ENCODE measurements at places on chromosomes 4 and X.
A peak's percentile ranks its signal among the peaks of the same experiment; 100 is the strongest.

DNA sequence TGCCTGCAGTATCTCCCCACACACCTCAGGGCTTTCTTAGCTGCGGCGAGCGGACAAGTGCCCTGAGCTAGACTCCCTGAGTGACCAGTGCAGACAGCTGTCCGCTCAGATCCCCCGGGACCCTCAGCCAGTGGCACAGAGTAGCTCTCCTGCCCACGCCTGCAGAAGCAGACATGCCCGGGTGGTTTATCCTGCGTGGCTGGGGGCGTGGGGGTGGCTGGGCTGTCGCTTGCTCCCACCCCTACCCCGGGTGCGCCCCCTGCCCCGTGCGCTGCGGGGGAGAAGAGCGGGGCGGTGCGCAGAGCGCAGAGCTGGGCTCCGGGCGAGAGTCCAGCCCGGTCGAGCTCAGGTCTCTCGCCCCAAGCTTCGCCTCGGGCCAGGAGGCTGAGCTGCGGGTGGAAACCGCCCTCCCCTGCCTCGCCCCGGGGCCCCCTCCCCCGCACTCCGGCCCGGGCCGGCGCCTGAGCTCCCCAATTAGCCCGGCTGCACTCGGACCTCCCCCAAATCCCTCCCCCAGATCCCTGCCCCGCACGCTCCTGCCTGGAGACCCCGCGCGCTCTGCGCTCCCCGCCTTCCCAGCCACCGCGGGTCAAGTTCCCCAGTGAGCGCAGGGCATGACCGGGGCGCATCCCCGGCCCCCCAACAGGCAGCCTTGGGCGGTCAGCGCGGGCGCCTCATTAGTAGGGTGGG, 11.7 kb upstream of the SHOX start:
- DNase-seq = no peak

DNA sequence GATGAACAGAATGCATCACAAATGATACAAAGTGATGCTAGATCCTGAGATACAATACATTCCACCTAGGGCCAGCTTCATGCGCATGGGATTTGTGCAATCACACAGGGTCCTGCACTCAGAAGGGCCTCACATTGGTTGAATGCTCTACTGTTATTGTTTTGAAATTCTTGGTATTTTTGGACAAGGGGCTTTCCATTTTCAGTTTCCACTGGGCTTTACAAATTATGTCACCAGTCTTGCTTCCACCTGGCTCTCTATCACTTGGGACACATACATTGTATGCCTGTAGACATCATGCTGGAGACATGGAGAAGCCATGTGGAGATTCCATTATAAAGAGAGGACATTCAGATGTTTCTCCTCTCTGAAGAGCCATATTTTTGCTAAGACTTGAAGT, 155.8 kb downstream of the NAA11 start:
- DNase-seq = no peak

DNA sequence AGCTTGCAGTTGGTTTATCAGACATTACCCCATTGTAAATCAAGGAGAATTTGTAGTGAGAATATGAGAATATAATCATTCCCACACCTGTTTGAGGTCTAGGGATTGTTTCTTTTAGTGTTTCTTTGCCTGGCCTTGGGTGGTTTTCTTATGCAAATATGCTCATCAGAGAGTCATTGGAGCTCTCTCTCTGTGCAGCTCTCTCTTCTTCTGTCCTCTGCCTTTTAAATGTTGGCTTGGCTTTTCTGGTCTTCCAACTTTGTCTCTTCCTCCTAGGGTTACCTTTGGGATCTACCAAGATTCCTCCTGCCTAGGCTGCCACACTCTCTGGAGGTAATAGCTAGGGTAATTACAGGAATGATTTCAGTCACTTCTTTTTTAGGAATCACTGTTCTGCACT, 102.3 kb upstream of the ARSJ start:
- DNase-seq = no peak

DNA sequence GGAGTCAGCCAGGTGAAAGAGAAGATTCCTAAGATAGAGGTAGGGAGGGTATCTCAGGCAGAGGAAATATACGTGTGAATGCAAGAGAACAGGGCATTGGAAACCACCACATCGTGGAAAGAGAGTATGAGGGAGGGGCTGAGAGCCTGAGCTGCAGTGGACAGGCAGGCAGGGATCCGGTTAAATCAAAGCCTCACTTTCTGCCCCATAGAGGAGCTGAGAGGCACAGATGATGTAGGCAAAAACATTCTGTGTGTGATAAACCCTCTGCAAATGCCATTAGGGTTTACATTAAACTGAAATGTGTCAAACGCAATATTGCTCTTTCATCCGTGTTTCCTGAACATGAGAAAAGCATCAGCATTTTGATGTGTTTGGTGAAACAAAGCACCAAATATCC, 298.1 kb upstream of the TAPT1 start:
- no peak for DNase-seq

DNA sequence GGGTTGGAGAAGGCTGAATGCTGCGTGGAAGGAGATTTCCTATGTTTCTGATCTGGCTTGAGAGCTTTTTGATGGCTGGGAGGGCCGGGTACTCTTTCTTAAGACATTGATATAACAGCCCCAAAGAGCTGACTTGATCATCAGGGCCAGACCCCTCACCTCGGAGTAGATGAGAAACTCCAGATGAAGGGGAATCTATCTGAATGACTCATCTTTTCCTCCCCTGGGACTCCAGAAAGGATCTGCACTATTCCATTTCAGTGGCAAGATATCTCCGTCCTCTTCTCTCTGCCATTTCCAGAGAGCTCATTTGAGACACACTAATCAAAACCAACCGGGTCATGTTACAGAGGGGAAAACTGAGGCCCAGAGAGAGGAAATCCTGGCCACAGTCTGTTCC, 92.9 kb upstream of the MSX1 start:
- DNase-seq = no peak

DNA sequence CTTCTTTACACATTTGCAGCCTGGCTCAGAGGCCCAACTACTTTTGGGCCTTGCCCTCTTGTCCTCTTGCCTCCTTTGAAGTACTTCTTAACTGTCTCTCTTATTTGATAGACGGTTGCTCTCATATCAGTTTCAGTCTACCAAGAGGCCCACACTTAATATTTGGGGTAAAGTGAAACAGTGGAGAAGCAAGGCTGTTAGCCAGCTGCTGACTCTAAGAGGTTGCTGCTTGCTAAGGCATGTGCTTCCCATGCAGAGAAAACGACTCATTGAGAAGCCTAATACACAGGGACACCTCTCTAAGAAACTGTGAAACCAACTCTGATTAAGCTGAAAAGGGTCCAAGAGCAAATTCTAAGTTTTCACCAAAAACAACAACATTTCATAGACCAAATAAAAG, 94.6 kb downstream of the PPP3CA start:
- DNase-seq = no peak

- no peak for DNase-seq
Observed at GRCh38 chr4:113094802-113095201, 45.3 kb downstream of the ANK2 start.

DNA sequence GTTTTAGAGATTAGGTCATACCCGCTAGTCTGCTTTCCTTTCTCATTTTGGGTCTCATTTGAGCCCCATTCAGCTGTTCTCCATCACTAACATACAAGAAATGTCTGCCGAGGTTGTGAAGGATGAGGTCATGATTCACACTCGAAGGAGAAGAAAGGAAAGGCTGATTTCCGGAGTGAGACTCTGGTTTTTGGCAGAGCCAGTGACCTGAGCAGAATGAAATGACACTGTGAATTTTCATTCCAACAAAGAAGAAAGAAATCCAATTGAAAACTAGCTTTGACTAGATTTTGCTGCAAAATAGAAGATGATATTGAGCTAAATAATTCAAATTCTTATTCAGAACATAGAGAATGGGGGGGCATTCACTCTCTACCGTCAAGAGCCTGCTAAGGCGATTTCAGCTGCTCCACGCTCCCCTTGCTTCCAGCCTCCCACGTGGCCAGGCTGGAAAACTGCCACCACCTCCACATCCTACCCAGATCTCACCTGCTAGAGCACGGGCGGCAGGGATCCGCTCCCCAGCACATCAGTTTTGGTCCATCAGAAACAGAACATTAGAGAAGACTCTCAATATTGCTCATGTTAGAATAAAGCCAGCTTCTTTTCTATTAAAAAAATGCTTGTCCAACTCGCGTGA, 39.0 kb downstream of the F11 start:
- no peak for DNase-seq

GRCh38 chr4:43286137-43286536, 393.6 kb downstream of the GRXCR1 start:
- no peak for DNase-seq

DNA sequence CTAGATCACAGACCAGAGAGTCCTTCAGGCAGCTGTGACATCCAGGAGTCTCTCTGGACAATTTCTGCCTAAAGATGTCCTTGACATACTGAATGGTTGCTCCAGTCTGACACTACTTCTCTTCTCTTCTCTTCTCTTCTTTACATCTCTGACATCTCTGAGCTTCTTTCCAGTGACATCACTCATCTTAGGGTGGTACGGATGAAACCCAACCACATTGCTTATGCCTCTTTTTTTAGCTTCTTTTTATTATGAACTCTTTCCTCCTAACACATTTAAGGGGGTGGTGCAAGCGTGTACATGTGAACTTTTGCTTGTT, 39.4 kb upstream of the IRF2 start:
- no peak for DNase-seq

- no peak for DNase-seq
Observed at GRCh38 chr4:2365054-2365912, 53.2 kb downstream of the ZFYVE28 start.

GRCh38 chr4:76563454-76564122, 128.6 kb downstream of the SHROOM3 start:
- no peak for DNase-seq

DNA sequence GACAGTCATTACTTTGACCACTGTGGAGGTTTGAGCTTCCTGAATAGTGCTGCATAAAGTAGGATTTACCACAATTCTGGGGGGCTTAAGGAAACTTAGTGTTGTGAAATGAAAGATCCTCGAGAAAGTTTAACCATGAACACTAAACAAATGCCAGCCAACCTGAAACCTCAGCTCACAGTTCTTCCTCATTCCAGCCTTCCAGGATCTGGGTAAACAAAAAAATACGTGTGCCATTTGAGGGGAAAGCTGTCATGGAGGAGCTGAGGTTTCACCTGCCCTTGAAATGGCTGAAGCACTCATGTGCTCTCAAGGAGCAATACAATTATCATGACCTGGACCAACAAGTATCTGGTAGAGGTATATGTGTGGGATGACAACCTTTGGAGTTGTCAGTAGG, 142.7 kb downstream of the NPNT start:
- no peak for DNase-seq

GRCh38 chr4:136741468-136741867, 790.8 kb downstream of the PCDH18 start:
- DNase-seq = no peak

DNA sequence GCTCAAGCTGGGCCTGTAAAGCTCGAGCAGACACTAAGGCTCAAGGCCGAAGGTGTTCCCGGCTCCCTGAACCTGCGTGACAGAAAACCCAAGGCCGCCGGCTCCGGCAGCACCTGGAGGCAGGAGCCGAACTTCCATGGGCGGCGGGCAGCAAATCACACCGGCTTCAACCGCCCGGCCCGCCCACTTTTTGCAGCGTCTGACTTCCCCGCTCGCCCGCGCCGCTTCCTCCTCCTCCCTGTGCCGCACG, 940 bp upstream of the NSD2 start:
- peak; percentile 66 for DNase-seq

- no peak for DNase-seq
Observed at GRCh38 chr4:6779667-6780565, 2.6 kb upstream of the KIAA0232 start.

DNA sequence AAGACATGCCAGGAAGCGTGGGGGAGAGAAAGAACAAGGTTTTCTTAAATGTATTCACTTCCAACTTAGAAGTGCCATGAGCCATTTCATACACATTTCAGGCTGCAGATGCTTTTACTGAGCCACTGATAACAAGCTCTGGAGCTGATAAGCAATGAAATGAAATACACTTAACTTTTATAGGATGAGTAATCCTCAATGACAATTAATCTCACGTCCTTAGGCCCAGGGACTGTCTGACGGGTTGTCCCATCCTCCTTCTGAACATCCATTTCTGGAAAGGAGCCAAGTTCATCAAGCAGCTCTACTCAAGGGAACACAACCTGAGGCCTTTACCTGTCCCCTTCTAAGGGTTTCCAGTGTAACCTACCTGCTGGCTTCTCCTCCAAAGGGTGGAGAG, 121.2 kb downstream of the PARM1 start:
- no peak for DNase-seq
